ENCODE measurements at places on chromosomes 13 and 19. TPM values are rescaled to one million over a fixed set of nuclear protein-coding genes. Genes with fewer than 3 reads are reported as not detected.

Gene IZUMO2
- total RNA-seq, result not detected

Gene LILRB4
- total RNA-seq, result not detected

Gene TUBB4A
- total RNA-seq, result not detected

Gene CPB2
- total RNA-seq, result not detected

Gene WDR87
- not detected for total RNA-seq

Gene CEACAM1
- total RNA-seq, result not detected

Gene ZNF836
- 5.0 TPM for total RNA-seq

Gene FUT2
- total RNA-seq, result not detected

Gene METTL21C
- not detected for total RNA-seq

Gene ADM5
- 0.18 TPM for total RNA-seq

Gene HSPB6
- 6.9 TPM for total RNA-seq

Gene CCDC169
- total RNA-seq, result 0.54 TPM

Gene LILRB5
- total RNA-seq, result not detected

Gene CLEC11A
- 19.2 TPM for total RNA-seq

Gene CACNA1A
- total RNA-seq, result 5.3 TPM

Gene TNFSF9
- not detected for total RNA-seq

Gene BEST2
- total RNA-seq, result not detected

Gene SPHK2
- 1.6 TPM for total RNA-seq

Gene HTR2A
- total RNA-seq, result not detected

Gene TNNI3
- not detected for total RNA-seq

Gene FGF21
- not detected for total RNA-seq

Gene KBTBD6
- 14.7 TPM for total RNA-seq

Gene FXYD5
- total RNA-seq, result 45.8 TPM

Gene FOXA3
- not detected for total RNA-seq

Gene FKBP8
- 153 TPM for total RNA-seq

Gene SKA3
- 24.4 TPM for total RNA-seq

Gene KLF5
- 5.4 TPM for total RNA-seq

Gene C19orf81
- total RNA-seq, result not detected

Gene ZNF835
- not detected for total RNA-seq

Gene CATSPERD
- total RNA-seq, result not detected

Gene ZNF175
- total RNA-seq, result 6.4 TPM

Gene FPR1
- not detected for total RNA-seq

Gene KLK2
- total RNA-seq, result not detected

Gene MEF2B
- under 0.01 TPM for total RNA-seq

Gene ZNF805
- total RNA-seq, result 32.3 TPM

Gene TTC9B
- total RNA-seq, result not detected

Gene MISP3
- total RNA-seq, result under 0.01 TPM

Gene PBX4
- total RNA-seq, result 0.90 TPM

Gene PEPD
- total RNA-seq, result 36.7 TPM

Gene FCGBP
- not detected for total RNA-seq

Gene FSD1
- total RNA-seq, result 17.4 TPM

Gene NLRP7
- not detected for total RNA-seq

Gene GFY
- not detected for total RNA-seq

Gene CEACAM4
- total RNA-seq, result not detected

Gene KHSRP
- total RNA-seq, result 31.9 TPM

Gene UPF3A
- total RNA-seq, result 11.7 TPM

Gene LRG1
- not detected for total RNA-seq

Gene SIX5
- total RNA-seq, result 0.90 TPM

Gene ARHGEF1
- 11.5 TPM for total RNA-seq

Gene CHERP
- total RNA-seq, result 0.54 TPM

Gene MAST3
- total RNA-seq, result 1.4 TPM

Gene ELANE
- total RNA-seq, result not detected

Gene MIR17HG
- 9.7 TPM for total RNA-seq

Gene CACNG7
- total RNA-seq, result 0.36 TPM

Gene IL4I1
- total RNA-seq, result 0.36 TPM

Gene ZNF583
- 5.4 TPM for total RNA-seq

Gene WDR88
- not detected for total RNA-seq
